ENCODE measurements at places on chromosomes 2 and 18. TPM values are rescaled to one million over a fixed set of nuclear protein-coding genes. Genes with fewer than 3 reads are reported as not detected.

Gene TMBIM1
- 46.1 TPM for total RNA-seq

Gene CEBPZ
- 60.6 TPM for total RNA-seq

Gene HOXD11
- not detected for total RNA-seq

Gene SNTG2
- total RNA-seq, result 2.6 TPM
